Activated naive CD8-positive, alpha-beta T cell treated with anti-CD3 and anti-CD28 coated beads, Interleukin-2, amount 10 ng/mL, durations not matched to agents 7 days and 5 days (primary cell): ENCODE measurements at places on chromosomes 11 and 22.

GRCh38 chr11:6604081-6604626 is 580 bp downstream of the ILK start:
- peak; percentile 63 for DNase-seq

GRCh38 chr11:876545-876944 is 33.9 kb downstream of the TSPAN4 start:
- no peak for DNase-seq

GRCh38 chr22:48021991-48022401 is 1259.5 kb downstream of the TBC1D22A start:
- DNase-seq, result no peak

- no peak for DNase-seq
Measured at GRCh38 chr11:133306019-133306418, 226.3 kb downstream of the OPCML start.

GRCh38 chr11:123181075-123181474 is 14.0 kb downstream of the CLMP start:
- no peak for DNase-seq

- no peak for DNase-seq
Measured at GRCh38 chr11:66136752-66137123, 66.7 kb downstream of the PACS1 start.

DNA sequence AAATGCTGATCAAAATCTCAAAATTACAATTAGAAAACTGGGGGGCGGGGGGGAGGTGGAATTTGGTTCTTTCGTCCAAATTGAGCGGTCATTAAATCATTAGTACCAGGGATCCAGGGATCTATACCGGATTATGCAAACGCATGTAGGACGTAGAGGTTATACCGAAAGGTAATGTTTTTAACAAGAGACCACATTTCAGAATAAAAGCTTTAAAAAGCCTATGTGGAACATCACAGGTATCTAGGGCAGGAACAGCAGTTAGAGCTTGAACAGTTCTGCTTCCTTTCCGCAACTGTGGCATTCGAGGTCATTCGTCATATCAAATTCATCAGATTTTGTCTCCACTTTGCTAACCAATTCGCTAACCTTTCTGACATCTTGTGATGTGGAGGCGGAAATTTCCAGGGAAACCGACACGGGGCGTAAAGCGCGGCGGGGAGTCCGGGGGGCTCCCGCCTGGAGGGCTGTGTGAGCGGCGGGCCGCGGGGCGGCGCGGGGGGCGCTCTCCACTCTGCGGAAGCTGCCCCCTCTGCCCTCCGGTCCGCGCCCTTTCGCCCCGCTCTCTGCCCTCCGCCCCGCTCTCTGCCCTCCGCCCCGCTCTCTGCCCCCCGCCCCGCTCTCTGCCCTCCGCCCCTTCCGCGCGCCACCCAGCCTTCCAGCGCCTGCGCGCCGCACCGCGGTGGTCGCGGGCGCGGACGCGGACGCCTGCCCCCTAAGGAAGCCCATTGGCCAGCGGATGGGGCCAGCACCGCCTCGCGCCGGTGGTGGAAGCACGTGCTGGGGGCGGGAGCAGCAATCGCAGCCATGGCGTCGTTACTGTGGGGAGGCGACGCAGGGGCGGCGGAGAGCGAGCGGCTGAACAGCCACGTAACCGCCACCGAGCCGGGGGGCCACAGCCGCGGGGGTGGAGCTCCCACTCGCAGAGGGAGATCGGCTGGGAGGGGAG is at the start of gene DDX25:
Gene DDX25 (plus strand): TSS at position 798 of the 949 bp plus-strand sequence. CDS start 10 bp downstream, at position 808.
- DNase-seq, result peak; percentile 38

- DNase-seq, result no peak
Measured at GRCh38 chr11:47854667-47855066, 6.5 kb upstream of the NUP160 start.

- no peak for DNase-seq
Measured at GRCh38 chr11:118068206-118068944, 8.5 kb upstream of the TMPRSS4 start.

GRCh38 chr11:10319702-10320558 is 15.1 kb downstream of the ADM start:
- no peak for DNase-seq

- DNase-seq, result no peak
Measured at GRCh38 chr11:64517992-64518391, 73.0 kb upstream of the SLC22A12 start.

DNA sequence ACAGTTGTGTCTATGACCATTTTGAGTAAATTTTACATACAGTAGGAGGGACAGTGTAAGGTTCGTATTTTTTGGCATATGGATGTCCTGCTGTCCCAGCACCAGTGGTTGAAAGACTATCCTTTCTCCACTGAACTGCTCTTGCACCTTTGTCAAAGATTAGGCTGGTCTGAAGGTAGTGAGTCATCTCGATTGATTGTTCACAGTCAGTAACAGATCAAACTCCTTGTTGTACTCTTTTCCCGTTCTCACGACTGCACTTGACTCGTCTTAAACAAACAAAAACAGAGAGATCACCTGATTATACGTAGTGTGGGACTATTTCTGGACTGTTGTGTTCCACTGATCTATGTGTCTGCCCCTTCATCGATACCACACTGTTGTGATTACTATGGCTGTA is 77.1 kb downstream of the DGCR2 start:
- no peak for DNase-seq

- no peak for DNase-seq
Measured at GRCh38 chr11:111269146-111269868, 23.8 kb downstream of the POU2AF2 start.

DNA sequence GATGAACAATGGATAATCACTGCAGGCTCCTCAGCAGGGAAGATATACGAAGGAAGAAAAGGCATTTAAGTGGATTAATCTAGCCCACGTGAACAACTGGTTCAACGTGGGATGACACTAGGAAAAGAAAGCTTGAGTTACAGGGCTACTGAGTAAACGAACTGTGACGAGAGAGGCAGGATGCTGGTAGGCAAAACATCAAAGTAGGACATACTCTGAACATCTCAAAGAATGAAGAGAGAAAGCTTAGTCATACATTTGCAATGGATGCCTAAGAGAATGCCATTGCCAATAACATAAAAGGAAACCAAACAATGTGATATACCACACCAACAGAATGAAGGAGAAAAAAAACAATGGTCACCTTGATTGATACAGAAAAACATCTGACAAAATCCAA is 12.9 kb downstream of the USP28 start:
- DNase-seq, result no peak

GRCh38 chr11:85694385-85694980 is 8.5 kb upstream of the CCDC89 start:
- no peak for DNase-seq

DNA sequence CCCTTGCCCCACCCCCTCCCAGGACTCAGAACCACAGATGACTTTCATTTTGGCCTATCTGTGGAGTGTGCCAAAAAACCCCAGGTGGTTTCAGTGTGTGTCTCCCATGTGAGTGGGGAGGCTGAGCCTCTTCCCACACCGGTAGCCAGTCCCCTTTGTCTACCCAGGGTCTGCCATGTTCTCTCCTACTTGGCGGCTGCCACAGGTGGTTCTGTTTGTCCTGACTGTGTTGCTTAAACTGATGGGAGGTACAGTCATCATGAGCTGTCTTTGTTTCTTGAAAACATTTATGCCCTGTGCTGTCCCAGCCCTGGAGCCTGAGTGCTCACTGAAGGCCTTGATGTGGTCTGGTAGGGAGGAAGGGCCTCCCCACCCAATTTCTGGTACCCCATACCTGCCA is 39.7 kb upstream of the SUSD2 start:
- DNase-seq, result no peak

- no peak for DNase-seq
Measured at GRCh38 chr11:38582756-38583155, 1984.7 kb upstream of the RAG2 start.

DNA sequence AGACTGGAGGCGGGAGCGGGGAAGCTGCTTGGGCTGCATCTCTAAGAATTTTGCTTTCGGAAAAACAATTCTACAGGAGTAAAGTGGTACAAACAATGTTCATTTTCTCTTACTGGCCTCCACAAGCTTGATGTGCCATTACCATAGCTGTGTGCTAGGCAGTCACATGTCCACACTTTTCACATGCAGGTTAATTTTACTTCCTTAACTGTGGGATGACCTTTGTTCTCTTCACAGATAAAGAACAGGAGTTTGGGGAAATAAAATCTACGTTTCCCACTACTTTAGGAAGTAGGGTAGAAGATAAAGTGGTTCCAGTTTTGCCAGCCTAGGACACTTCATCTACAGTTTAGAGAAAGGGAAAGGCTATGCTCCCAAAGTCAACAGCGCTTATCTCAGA is 327.2 kb upstream of the NARS2 start:
- no peak for DNase-seq

- DNase-seq, result no peak
Measured at GRCh38 chr11:46006418-46007070, 84.1 kb downstream of the LARGE2 start.
